Activated CD8-positive, alpha-beta memory T cell treated with anti-CD3 and anti-CD28 coated beads for 1 hour (primary cell): ENCODE measurements at places on chromosomes 2 and 18.

GRCh38 chr2:102895376-102895775 lies 133.5 kb downstream of the TMEM182 start:
- no peak for DNase-seq

- DNase-seq: no peak
Measured at GRCh38 chr2:34291076-34291475, 692.0 kb upstream of the FAM98A start.

DNA sequence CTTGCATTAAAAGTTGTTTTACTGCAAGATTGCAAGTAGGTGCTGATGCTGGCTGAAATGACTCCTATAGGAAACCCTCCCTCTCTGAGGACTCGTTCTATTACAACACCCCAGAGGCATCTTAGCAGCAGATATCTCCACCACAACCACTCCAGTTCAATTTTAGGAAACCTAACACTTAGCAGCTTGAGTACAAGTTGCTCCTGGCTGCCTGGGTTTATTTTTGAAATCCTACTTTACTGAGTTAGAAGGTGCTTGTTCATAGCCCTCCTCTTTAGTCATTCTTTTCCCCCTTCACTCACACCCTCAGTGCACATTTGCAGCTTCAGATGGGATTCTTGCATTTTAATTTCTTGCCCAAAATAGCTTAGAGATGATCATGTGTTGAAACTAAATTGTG lies 111.5 kb downstream of the MTCL1 start:
- no peak for DNase-seq

- no peak for DNase-seq
Measured at GRCh38 chr2:182573553-182573952, 142.5 kb upstream of the DNAJC10 start.

- DNase-seq: no peak
Measured at GRCh38 chr2:205014201-205014600, 468.9 kb downstream of the PARD3B start.

- DNase-seq: no peak
Measured at GRCh38 chr2:39755466-39755865, 23.6 kb downstream of the THUMPD2 start.

- no peak for DNase-seq
Measured at GRCh38 chr2:5798084-5798483, 105.9 kb downstream of the SOX11 start.

- DNase-seq: no peak
Measured at GRCh38 chr18:60892855-60893254, 440.4 kb upstream of the CDH20 start.

DNA sequence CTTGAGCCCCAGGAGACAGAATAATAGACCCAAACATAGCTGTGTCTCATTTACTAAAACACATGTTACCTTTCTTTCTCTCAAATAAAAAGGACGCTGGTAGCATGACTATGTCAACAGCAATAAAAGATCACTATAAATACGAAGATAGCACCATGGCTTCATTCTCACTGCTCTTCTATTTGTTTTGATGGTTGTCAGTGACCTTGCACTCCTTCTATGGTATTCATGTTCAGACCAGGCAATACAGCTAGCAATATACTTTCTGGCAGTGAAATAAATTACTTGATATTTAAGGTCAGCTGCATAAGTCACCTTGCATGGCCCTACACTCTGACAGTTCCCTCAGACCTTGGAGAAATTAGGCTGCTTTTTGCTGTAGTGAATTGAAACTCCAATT lies 263.2 kb upstream of the CDH7 start:
- DNase-seq: no peak

GRCh38 chr2:207448006-207448405 lies 81.8 kb upstream of the CREB1 start:
- DNase-seq: no peak

DNA sequence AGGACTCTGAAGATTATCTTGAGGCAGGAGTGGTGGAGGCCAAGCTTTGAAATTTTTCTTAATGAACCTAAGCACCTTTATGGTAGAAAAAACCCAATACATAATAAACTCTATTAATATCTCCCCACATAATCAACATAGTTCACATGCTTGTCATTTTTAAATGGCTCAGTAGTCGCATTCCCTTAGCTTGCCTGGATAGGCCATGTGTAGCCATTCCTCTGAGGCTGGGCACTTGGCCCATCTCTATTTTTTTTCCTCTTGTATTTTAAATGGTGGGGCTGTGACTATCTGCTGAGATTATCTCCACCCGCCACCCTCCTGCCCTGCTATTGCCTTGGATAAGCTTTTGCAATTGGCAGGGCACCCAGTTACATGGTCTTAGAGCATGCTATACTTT lies 143.1 kb downstream of the FHOD3 start:
- DNase-seq: no peak

GRCh38 chr18:38496222-38496793 lies 930.7 kb upstream of the CELF4 start:
- DNase-seq: no peak

DNA sequence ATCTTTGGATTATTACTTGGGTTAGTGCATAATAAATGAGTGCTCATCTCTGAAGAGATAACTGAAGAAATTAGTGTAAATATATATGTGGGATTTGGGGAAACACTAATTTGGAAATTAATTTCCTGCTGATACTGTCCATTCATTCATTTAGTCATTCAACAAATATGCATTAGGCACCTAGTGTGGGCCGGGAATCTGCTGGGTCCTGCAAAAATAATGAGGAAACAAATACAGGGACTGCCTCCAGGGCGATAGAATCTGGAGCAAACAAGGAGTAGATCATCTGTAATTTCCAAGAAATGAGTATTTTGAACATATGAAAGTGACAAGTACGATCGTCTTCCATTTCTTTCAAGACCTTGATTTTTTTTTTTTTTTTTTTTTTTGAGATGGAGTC lies 203.7 kb upstream of the LYPD1 start:
- DNase-seq: no peak

DNA sequence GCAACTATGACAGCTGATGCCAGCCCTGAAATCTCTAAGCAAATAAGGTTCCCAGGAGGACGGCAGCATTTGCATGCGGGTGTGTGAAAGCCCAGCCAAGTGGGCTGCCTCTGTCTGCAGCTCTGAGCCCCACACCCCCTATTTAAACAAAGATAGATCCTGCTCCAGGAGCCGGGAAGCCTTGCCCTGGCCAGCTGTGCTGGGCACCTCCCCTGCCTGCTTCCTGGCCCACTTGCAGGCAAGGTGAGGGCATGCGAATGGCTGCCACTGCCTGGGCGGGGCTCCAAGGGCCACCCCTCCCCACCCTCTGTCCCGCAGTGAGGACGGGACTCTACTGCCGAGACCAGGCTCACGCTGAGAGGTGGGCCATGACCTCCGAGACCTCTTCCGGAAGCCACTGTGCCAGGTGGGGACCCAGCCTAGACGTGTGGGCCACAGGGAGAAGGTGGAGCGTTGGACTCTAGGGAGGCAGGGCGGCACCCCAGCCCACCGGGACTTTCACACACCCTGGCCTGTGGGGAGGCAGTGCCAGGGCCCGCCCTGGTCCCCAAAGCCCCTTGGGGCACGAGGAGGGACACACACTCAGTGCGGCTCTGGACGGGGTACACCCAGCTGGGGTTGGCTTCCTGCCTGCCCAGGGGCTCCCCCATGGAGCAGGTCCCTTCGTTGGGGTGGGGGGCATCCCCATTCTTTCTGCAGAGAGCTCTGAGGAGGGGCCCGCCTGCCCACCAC lies at the start of gene ANO7:
TSS of gene ANO7 (plus strand) at position 317 of the 732 bp plus-strand sequence. CDS start 1,387 bp downstream, outside the sequence.
- no peak for DNase-seq

GRCh38 chr2:219727771-219728429 lies 100.5 kb downstream of the SLC4A3 start:
- DNase-seq: no peak
